ENCODE measurements at places on chromosomes 5 and 9.

DNA sequence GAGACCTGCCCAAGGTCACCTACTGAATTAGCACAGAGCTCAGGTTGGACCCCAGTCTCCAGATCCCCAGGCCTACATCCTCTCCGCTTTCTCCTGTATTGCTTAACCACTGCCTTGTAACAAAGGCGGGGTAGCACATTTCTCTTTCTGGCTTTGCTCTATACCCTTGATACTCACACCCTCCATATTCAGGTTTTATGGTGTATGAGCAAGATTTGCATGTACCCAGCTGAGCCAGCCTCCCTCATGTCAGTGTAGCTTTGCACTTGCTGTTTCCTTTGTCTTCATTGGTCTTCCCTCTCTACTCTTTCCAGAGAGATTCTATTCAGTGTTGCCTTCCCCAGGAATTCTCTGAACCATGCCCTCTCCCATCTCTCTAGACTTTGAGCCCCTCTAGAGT, 19.6 kb upstream of the ZCCHC7 start:
- no peak for DNase-seq

- DNase-seq, result no peak
These were observed 31.6 kb downstream of the TAF11L14 start for GRCh38 chr5:17665836-17666235.

- DNase-seq, result no peak
These were observed 143.8 kb upstream of the MAP3K1 start for GRCh38 chr5:56671571-56671970.

DNA sequence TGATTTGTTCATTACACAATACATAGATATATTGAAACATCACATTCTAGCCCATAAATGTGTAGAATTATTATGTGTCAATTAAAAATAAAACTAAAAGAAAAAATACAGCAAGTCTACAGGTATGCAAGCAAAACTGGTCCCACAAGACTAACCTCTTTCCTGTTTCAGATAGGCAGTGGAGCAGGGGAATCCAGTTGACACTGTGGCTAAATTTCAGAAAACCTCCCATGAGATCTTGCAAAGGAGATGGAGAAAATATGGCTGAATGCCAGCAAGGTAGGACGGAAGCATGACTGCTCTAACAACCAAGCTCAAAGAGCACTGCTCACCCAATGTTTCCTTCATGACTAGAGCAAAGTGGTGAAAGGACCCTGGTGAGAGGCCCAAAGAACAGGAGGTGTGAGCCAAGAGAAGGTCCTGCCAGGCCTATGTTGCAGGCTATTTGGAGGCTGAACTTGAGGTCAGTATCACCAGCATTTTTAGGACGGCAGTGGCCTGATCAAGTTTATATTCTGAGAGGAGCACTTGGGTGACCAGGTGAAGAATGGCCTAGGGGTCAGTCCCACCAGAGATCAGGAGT, 1.1 kb upstream of the SH3TC2 start:
- DNase-seq, result no peak

DNA sequence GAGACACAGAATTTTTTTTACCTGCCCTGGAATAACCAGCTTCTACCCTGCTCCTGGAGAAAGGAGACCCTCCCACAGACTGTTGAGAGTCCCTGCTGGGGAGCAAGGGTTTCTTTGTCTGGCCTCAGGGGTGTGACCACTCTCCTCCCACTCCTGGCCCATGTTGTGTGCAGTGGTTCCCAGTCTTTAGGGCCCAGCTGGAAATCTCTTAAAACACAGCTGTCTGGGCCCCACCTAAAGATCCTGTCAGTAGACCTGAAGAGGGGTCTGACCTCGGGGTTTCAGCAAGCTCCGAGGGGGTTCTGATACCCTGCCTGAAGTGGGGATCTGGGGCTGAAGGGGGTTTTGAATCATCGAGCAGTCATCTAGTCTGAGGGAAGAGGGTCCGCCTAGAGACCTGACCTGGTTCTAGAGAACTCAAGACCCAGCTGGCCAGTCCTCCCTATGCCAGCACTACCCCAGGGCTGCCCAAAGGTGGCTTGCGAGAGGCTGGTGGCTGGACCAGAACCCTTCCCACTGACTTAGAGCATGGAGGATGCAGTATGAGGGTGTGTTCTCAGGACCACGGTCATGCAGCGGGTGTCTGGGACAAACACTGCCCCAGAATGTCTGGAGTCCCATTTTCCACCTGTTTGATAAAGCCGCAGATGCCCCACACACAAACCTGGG, 8.1 kb upstream of the UNC5A start:
- no peak for DNase-seq

DNA sequence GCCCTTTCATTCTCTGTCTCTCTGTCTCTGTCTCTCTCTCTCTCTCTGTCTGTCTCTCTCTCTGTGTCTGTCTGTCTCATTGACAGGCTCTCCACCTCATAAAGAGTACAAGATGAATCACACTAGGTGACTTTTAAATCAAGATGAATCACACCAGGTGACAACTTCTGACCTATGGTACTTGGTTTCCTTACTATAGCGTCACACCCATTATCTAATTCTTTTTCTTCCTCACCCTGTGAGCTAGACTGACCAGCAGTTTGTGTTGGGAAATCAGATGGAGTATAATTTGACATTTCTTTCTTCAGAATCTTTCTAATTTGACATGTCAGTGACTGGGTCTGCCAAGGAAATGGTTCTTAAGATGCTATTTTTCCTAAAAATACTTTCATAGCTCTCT, 232.9 kb downstream of the ARRDC3 start:
- no peak for DNase-seq

DNA sequence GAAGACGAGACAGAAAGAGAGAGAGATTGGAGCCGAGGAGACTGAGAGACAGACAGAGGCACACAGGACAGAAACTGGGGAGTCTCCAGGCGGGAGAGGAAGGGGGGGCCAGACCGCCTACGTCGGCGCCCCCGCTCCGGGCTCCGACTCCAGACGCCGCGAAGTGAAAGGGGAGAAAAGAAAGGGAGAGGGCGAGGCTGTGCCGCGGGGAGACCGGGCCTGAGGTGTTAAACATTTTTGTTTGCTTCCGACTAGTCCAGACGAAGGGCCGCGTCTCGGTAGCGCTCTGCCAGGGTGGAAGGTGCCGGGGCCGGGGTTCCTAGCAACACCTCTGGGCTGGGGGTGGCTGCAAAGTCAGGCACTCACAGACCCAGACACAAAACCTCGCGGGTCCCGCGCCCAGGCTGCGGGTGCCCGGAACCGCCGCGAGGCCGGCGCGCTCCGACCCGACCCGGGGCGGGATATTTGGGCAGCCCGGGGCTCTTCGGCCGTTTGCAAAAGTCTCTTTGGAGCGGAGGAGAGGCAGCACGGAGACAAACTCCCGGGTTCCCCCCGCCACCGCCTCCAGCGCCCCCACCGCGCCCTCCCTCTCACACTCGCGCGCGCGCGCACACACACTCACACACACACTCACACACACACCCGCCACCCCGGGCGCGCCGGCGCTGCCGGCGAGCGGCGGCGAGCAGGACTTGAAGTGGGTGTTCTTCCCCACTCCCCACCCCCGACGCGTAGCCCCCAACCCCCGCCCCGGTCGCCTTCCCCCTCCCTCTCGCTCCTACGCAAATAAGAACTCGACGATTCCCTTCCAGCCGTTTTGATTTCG, 626 bp upstream of the FST start:
- DNase-seq, result no peak

DNA sequence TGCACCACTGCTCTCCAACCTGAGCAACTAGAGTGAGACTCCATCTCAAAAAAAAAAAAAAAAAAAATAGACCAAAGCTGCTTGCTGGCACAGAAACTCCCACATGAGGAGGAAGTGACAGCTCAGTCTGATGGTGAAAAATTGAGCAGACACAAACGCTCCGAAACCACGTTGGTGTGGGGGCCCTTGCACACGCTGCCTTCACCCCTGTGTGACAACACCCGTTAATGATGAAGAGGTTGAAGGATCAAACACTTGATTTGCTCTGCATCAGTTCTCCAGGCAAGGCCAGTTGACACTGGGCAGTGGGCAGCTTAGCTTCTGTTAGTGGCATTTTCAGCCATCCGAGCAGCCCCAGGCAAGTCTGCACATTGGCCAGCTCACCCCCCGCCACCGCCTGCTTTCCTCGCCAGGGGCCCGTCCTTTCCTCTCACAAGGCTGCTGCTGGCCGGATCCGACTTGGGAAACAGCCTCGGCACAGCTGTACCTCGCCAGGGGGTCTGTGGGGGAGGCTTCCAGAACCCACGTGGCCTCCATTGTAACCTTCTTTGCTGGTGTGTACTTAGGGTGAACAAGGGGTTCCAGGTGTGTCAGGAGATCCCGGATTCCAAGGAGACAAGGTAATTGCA, 79.8 kb downstream of the COL27A1 start:
- DNase-seq, result no peak

DNA sequence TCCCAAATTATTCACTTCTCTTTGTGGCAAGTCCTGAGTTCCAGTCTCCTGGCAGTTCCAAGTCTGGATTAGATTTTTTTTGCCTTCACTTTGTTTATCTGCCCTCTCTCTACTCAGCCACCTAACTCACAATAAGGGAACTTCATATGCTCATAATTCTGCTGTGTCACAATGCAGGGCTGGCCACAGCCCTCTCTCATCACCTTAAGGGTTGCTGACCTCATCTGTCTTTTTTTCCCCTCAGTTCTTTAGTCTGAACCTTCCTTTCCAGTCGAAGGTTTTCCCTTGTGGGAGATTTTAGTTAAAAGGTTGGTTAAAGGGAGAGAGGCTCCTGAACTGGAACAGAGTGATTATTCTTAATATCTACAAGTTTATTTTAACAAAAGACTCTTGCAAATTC, 4.1 kb downstream of the BAG1 start:
- no peak for DNase-seq

DNA sequence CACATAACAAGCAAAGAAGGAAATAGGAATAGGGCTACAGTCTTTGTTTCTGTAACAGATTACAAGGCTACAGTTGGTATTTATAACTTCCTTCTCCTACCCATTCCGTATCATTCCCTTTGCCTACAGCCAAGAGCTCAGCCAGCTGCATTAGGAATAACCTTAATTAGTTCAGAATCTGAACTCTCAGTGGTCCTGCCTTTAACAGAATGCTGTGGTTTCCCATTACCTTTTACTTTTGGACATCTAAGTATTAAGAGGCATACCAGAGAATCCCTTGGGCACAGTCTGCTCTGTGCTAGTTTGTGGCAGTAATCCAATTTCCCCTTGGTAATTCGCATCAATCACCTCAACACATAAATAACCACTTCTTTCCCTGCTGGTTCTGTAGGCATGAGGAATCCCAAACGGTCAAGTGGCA, 44.2 kb downstream of the PKD2L2 start:
- no peak for DNase-seq

DNA sequence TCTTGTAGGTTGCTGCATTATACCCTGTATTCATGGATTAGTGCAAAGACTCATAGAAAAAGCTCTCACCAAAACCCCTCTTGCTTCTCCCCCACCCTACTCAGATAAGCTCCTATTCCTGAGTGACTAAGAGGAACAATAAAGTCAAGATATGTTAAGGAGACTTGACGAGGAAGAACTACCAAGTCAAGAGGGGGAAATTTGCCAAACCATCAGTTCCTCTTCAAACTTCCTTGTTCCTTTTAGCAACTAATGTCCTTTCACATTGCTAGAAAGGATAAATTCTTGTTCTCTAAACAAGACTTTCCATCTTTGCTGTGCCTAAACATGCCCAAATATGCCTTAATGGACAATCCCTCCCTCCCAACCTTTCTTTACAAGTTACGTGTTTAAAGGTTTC, 27.0 kb downstream of the CNOT8 start:
- no peak for DNase-seq

- DNase-seq, result no peak
These were observed 75.4 kb downstream of the OSMR start for GRCh38 chr5:38921174-38921573.

GRCh38 chr5:1325870-1326531, 18.9 kb downstream of the CLPTM1L start:
- DNase-seq, result no peak

GRCh38 chr5:125655156-125655555, 768.1 kb upstream of the GRAMD2B start:
- DNase-seq, result no peak

DNA sequence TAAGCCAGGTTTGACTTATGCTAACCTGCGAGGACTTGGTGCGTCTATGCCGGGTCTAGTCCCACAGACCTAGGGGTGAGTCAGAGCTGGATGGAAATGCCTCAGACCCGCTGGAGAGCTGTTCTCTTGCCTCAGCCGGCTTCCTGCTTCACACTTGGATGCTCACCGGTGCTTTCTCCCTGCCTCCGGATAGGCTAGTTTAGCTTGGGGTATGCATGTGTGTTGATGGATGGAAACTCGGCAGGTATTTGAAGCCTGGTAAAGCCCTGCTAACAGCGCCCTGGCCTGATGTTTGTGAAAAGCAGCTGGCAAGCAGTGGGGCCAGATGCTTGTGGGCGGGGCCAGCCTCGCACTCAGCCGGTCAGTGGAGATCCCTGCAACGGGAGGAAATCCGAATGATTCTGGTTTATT, 29.3 kb downstream of the PRRC2B start:
- DNase-seq, result no peak

DNA sequence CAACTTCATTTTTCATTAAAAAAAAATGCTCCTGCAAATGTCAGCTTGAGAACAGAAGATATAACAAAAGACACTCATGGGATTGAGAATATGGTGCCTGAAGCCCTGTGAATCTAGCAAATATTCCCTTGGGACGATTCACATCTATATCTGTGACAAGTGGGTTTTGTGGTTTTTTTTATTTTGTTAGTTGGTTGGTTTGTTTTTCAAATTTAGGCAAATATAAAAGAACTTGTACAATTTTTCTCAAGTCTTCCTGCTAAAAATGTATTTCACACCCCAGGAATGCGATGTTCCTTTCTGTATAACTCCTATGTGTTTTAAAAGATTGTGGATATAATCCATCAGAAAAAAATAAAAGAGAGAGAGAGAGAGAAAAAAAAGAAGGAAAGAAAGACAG, 1061.8 kb upstream of the ARRDC3 start:
- no peak for DNase-seq

DNA sequence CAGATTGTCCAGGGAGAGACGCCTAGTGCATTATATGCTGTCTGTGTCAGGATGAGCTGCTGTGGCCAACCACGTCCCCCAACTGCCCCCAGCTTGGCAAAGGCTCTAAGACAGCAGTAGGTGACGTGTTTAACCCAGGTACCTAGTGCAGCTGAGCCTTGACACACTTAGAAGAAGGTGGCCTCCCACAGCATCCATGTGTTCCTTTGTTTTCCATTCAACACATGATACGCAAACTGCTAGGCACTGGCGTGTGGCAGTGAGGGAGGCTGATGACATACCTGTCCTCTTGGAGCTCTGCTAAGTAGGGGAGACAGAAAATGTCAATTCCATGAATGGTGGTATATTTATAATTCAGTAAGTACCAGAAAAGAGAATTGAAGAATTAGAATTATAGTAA, 291.7 kb downstream of the NR3C1 start:
- no peak for DNase-seq

GRCh38 chr5:159452480-159453167, 122.3 kb upstream of the IL12B start:
- no peak for DNase-seq

- no peak for DNase-seq
These were observed 141.8 kb downstream of the DMXL1 start for GRCh38 chr5:119212676-119213075.
